ENCODE measurements at places on chromosomes 2 and 18.
A peak's percentile ranks its signal among the peaks of the same experiment; 100 is the strongest.

- DNase-seq: no peak
Observed at GRCh38 chr2:7845332-7845731, 836.5 kb upstream of the ID2 start.

DNA sequence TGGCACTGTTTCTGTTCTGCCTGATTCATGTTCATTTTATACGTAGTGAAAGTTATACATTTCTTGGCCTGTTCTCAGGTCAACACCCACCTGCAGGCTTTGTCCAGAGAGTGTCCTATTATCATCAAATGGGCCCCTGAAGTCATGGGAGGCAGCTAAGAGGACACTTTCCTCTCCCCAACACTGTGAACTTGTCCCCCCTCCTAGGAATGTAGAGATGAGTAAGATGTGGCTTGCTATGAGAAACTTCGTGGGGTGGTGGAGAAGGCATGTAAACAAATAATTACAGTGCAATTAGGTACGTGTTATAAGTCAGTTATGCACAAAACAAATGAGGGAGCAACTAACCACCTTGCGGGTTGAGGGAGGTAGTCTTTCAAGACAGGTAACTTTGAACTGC lies 57.9 kb downstream of the COL4A3 start:
- no peak for DNase-seq

DNA sequence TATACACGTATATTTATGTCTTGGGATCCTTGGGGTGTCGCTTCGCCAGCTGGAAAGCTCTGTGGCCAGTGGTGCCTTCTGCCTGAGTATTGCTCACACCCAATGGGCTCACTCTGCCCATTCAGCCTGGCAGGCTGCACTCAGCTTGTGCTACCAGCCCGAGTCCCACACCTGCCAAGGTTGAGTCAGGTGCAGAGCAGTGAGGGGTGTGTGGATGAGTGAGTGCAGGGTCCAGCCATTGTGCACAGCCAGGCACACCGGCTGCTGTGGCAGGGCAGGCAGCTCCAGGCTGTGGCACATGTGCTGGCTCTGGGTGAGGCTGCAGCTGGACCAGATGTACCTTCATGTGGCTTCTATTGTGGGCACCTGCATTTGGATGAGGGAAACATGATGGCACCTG lies 496.9 kb upstream of the LINC00305 start:
- DNase-seq: no peak

DNA sequence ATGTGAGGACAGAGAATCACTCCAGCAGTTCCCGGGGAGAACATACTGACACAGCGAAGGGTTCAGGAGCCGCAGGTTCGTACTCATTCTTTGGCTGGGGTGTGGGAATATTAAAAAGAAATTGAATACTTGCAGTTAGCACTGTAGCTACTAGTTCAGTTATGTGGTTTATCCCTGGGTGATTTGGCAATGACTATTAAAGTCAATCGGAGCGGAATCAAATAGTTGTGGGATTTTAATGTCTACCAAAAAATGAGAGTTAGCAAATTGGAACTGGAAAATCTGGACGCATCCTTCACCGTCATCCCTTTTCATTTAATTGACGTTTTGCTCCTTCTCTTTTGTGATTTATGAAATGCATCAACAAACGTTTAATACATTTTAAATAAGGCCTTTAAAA lies 50.8 kb downstream of the GBX2 start:
- no peak for DNase-seq

DNA sequence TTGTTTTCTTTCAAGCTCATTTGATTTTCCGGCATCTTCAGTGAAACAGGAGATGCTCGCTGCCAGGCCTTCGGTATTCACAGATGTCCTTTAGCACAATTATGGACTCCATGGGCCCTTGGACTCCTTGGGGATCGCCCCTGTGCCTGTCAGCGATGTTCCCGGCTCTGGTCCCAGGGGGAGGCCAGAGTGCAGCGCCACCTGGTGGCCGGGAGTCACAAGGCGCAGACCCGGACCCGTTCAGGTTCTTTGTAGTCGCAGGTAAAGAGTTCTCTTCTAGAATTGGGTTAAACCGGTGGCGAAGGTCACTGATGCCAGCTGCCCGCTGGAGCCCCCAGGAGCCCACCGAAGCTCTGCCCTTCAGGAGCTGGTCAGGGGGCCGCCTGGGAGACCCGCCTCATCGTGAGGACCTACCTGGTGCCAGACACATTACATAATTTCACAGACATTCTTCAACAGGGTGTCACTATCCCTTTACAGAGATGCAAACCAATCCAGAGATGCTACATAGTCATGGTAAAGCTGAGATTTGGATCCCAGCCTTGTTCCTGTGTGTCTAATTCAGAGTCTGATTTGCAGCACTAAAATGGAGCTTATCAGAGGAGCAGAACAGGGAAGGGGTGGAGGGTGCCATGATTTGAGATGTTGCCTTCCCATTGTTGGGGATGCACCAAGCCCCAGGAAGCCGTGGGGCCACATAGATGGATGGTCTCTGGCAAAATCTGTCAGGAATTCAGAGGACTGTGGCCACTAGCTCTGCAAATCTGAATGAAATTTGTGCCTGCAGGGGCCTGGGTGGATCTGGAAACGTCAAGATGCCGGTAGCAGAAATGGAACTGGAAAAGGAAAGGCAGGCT lies 6.0 kb upstream of the INPP5D start:
- peak; percentile 62 for DNase-seq

GRCh38 chr2:191907091-191907490 lies 60.2 kb upstream of the CAVIN2 start:
- no peak for DNase-seq

DNA sequence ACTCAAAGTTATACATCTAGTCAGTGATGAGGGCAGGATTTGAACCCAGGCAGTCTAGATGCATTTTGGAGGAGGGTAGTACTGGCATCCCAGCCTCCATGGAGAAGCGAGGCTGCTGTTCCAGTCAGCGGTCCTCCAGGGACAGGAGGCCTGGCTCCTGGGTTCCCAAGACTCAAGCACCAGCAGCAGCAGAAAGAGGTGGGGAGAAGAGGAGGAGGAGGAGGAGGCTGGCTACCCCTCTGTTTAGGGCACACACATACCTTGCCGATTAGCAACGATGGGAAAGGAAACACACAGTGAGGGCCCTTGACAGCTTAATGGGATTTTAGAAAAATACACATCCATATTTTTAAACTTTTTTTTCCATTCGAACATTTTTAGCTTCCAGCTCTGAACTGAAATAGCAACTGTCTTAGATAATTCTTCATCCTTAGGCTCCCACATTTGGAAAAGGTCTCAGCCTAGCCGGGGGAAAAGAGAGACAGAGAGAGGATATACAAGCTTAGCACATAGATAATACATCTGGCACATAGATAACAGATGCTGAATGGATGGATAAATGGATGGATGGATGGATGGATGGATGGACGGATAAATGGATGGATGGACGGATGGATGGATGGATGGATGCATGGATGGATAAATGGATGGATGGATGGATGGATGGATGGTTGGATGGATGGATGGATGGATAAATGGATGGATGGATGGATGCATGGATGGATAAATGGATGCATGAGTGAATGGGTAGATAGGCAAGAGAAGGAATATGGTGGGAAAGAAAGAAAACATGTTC lies 87.9 kb downstream of the LBH start:
- no peak for DNase-seq

- no peak for DNase-seq
Observed at GRCh38 chr2:111201214-111201613, 80.5 kb downstream of the BCL2L11 start.

GRCh38 chr2:167381349-167381748 lies 493.1 kb downstream of the XIRP2 start:
- DNase-seq: no peak

GRCh38 chr2:4168834-4169233 lies 465.5 kb downstream of the DCDC2C start:
- DNase-seq: no peak

DNA sequence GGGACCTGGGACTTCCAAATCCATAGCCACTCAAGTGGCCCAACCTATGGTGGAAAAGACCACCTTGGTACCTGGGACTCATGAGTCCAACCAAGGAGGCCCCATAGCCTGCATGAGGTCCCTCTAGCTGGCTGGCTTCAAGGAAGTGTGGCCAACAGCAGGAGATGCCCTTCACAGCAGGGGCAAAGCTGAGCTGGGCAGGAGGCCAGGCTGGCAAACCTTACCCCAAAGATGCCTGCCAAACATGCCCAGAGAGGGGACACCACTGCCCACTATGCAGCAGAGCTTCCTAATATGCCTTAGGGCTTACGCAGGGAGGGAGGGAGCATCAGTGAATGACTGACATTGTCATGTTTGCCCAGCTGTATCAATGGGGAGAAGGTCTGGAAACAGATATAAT lies 188.0 kb upstream of the GLI2 start:
- DNase-seq: no peak

GRCh38 chr2:16123421-16123820 lies 183.1 kb downstream of the MYCN start:
- no peak for DNase-seq

DNA sequence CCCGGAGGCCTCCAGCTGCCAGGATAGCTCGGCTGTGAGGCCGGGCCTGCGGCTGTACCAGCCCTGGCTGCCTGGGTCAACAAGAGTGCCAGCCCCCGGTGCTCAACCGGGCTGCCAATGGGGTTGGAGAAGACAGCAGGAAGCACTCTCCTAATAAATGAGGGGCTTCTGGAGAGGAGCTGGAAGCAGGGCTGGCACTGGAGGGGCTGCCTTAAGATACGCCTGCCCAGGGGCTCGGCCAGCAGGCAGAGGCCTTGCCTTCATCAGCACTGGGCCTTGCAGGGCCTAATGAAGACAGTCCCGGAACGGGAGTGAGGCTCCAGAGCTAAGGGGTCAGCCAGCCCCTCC lies 73.6 kb downstream of the TEX51 start:
- DNase-seq: no peak

- no peak for DNase-seq
Observed at GRCh38 chr2:224865016-224865415, 148.9 kb upstream of the CCDC195 start.

- no peak for DNase-seq
Observed at GRCh38 chr2:159317392-159318088, 31.0 kb upstream of the WDSUB1 start.

DNA sequence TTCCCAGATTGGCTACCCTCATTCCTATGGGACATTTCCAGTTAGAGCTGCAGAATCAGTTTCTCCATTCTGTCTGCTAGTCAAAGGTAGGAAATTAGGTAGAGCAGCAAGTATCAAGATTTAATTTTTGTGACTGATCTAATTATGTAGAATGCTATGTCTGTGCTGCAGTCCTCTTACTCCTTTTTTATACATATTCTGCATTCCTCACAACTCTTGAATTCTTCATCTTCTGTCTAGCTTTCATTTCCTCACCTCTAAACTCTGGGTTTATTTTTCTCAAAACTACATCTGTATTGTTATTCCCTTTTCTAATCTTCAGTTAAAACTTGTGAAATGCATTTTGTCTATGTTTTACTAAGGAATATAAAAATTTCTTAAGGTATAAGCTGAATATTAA lies 8.6 kb downstream of the SGO2 start:
- DNase-seq: no peak

DNA sequence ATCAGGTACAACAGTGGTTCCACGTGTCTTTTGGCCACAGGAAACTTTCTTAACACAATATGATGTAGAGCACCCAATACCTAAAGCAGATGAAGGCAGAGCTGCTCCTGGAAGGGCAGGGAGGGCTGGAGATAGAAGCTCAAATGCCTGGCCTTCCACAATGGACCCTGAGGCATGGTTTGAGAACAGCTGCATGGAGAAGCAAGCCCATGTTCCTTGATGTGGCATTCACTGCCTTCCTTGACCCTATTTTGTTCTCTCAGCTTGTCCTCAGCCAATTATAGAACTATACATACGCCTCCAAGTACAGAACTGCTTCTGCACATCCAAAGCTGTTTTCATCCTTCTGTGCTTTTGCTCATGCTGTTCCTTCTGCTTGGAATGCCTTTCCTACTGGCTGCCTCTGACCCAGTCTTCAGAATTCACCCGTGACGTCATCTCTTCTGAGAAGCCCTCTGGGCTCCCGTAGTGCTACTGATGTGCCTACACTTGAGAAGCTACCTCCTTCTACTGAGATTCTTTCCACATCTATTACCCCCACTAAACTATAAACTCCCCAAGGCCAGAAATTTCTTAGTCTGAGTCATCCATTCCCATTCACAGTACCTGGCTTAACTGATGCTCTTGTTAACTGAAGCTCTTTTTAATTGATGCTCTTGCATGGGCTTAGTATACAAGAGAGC lies 69.9 kb downstream of the CHRNA1 start:
- DNase-seq: no peak

- no peak for DNase-seq
Observed at GRCh38 chr2:220703279-220703678, 868.8 kb downstream of the EPHA4 start.

- no peak for DNase-seq
Observed at GRCh38 chr2:127400897-127401756, 13.4 kb upstream of the MAP3K2 start.

- no peak for DNase-seq
Observed at GRCh38 chr2:133438848-133439564, 129.3 kb downstream of the NCKAP5 start.

- no peak for DNase-seq
Observed at GRCh38 chr2:240998995-240999791, 775 bp downstream of the SNED1 start.

GRCh38 chr18:35334212-35334611 lies 10.0 kb downstream of the ZNF24 start:
- DNase-seq: no peak

GRCh38 chr2:73295751-73296400 lies 2.5 kb upstream of the EGR4 start:
- no peak for DNase-seq

DNA sequence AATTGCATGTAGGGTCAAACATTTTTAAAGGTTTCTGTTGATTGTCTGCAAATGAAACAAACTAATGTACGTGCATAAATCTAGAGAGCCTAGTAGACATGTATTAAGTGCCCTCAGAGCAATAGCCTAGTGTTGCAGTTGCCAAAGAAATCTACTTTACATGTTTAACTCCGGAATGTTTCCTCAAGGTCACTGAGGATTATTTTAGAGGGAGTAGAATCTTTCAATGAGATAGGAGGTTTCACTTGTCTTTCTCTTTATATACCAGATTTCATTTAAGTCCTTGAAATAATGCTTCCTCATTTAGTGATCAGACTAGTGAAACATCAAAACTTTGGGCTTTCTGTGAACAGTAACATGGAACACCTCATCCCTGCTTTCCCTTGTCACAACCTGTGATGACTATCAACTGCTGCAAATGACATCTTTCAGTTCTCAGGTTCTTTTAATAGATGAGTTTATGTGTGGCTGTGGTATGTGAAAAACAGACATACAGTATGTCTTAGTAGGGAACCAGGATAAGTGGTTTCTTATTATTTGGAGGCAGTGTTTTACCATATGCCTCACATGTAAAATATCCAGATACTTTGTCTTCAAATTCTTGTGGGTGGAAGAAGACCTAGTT lies 5.5 kb downstream of the UBE2E3 start:
- no peak for DNase-seq

DNA sequence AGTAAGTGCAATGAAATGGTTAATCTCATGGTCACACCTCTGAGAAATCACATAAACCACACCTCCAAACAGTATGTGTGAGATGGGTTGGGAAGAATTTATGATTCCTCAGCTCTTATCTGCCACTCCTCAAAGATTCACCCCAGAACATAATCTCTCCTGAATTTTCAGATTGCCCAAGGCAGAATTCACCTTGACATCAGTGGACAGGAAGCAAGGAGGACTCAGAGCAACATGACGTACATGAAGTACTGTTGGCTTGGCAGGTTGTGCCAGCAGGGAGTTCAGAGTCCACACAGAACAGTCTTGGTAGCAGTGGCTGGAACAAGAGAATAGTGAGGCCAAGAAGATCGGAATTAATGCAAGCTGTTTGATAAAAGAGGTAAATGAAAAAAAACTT lies 31.7 kb upstream of the CYBRD1 start:
- no peak for DNase-seq
